ENCODE measurements at places on chromosomes 12 and 14. TPM values are rescaled to one million over a fixed set of nuclear protein-coding genes. Genes with fewer than 3 reads are reported as not detected.

Gene KRT83
- total RNA-seq = not detected

Gene ASPG
- not detected for total RNA-seq

Gene PTHLH
- 3.4 TPM for total RNA-seq

GRCh38 chr12:85946375-85946774, 72.3 kb downstream of the NTS start:
- no peak for DNase-seq

DNA sequence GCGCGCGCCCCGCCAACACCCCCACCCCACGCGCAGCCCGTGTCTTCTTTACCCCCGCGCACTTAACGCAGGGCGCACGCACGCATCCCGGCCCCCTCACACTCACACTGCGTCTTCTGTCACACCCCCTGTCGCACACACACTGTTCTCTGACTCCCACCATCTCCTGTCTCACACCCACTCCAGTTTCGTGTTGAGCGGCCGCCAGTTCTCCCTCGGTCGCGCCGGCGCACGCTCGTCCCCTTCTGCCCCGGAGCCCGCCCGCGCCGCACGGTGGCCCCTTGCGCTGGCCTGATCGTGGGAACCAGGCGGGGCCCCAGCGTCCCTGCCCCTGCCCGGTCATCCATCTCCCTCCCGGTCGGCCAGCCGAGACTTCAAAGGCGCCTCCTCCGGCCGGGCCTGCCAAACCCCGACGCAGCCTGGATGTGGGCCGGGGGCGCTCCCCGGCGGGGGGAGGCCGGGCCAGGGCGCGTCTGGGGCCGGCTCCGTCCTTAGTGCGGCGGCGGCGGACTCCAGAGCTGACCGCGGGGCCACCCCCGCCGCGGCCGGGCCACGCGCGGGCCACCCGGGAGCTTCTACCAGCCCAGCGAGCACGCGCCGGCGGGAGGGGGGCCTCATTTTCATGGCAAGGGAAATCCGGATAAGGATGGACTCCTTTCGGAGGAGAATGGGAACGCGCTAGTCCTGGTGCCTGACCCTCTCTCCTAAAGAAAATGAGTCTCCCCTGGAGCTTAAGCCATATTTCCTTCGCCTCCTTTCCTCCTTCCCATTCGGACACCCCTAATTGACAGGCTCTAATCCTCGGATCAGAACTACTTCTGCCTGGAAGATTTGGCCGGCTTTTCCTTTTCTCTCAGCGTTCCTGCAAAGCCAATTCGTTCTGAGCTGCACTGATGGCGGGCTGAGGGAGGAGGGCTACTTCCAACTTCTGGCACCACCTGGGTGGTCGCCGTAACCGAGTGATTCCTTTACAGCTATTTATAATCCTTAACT, 82.0 kb upstream of the HMGA2 start:
- DNase-seq = no peak

DNA sequence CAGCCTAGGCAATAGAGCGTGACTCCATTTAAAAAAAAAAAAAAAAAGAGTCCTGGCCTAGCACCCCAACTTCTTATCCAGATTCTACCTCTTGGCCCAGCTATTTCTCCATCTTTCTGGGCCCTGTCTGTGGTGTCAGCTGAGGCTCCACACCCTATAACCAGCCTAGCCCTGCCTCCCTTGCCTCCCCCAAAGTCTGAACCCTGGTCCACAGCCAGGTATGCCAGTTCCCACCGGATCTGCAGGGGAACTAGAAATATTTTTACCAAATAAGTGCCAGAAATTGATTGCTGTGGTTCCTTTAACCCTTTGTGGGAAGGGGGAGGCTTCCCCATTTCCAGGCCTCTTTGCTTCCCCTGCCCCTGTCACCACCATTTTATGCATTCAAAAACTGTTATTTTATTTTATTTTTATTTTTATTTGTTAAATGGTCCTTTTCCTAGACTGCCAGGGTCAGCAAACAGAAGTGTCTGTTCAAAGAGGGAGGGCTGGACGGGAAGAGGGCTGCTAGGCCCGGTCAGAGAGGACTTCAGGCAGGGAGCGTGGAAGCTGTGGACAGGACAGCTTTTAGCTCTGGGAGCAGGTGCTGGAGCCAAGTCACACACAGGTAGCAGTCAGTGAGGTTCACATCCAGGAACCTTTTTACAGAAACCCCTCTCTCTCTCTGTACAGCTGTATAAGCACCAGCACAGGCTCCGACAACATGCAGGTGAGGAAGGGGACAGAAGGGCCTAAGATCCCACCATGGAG, 23.2 kb downstream of the TTC9 start:
- DNase-seq = no peak

DNA sequence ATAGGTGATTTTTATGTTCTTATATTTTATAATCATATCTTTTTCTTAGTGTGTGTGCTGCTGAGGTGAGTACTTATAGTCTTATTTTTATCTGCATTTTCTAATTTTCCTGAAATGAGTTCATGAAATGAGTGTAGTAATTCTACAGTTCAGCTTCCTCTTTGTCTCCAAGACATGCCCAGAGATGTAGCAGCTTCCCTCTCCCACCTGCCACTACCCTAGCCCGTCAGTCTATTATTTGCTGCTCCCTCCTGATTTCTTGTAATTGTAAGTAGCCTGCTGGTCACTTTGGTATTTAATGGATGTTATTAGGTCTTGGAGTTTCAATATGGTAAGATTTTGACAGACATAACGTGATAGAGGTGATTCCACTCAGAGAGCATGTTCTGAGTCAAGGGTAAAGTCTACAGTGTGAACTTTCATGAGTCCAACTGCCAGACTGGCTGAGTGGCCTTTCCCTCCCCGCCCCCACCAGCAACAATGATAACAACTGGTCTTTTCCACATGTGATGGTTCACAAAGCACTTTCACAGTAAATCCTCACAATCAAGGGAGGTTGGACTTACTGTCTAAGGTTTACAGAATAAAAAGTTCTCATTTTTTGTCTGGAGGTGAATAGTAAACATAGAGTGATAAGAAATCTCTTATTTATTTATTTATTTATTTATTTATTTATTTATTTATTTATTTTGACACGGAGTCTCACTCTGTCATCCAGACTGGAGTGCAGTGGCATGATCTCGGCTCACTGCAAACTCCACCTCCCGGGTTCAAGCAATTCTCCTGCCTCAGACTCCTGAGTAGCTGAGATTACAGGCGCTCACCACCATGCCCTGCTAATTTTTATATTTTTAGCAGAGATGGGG, 4.2 kb upstream of the RIPK3 start:
- DNase-seq = no peak

- no peak for DNase-seq
Observed at GRCh38 chr14:88870777-88871176, 46.3 kb downstream of the TTC8 start.

- DNase-seq = no peak
Observed at GRCh38 chr14:92994942-92995341, 72.0 kb downstream of the CHGA start.

DNA sequence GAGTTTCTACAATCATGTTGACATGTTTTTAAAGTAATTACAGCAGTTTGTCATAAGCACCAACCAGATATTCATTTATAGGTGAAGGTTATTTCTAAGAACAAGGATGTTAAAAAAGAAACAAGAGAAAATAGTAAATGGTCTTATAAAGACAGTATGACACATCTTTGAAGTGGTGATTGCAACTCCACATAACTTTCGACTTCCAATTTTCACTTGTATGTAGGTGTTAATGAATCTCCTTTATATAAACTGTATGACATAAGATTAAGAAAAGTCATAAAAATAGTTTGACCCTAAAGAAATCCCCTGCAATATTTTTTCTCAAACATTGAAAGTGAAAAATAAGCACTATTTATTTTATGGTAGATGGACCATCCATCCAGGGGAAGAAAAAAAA, 144.8 kb upstream of the PTPRQ start:
- no peak for DNase-seq

- DNase-seq = no peak
Observed at GRCh38 chr12:1544996-1545700, 49.2 kb downstream of the FBXL14 start.

- no peak for DNase-seq
Observed at GRCh38 chr12:51911307-51911706, 4.0 kb downstream of the ACVRL1 start.

DNA sequence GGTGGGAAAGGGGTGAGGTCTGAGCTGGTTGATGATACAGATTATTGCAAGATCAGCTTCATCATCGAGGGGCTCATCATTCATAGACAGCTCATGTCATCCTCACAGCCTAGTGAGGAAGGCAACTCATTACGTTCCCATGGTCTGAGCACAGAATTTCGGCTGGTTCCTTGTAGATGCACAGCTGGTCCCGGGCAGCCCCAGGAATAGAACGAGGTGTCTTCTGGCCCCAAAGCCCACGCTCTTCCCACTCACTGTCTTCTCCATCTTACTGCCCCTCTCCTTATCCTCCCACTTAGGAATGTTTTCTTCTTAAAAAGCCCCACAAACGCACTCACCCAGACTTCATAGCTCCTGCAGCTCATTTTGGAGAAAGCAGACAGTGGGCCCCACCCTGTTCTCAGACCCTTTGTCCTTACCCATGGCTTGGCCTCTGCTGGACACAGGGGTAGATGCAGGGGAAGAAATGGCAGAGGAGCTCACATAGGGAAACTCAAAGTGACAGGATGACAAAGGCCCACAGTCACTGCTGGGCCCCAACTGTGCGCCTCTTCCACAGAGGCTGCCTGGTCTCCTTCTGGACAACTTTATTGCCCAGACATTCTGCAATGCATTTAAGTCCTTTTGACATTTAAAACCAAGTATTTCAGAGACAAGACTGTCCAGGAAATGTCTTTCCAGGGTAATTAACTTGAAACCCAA, 162.2 kb downstream of the ADGRD1 start:
- no peak for DNase-seq

- DNase-seq = no peak
Observed at GRCh38 chr12:18492372-18493025, 231.2 kb downstream of the PIK3C2G start.

DNA sequence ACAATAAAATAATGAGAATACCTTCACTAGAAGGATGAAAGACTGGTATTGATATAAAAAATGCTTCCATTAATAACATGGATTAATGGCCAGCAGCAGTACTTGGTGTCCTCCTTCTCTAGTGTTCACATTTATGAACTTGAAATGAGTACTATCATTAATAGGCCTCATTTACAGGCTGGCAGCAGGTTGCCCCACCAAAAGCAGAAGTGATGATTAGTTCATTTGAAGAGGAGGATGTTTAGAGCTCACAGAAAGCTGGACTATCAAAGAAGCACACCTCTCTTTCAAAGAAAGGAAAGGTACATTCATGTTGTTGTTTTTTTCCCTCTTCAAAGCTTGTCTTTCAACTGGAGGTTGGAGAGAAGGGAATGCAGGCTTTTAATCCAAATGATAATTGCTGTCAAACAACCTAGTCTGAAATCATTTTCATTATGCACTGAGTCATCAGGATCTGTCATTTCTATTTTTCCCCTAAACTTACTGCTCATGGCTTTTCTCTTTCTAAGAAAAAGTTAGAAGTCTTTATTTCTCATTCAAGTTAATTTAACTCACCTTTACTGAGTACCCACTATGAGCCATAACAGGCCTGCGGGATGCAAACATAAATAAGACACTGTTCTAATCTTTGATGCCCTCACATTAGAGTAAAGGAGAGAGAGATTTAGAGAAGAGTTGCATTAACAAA, 157.9 kb upstream of the GRIP1 start:
- no peak for DNase-seq

GRCh38 chr14:103132381-103133209, 9.3 kb downstream of the TNFAIP2 start:
- DNase-seq = no peak

DNA sequence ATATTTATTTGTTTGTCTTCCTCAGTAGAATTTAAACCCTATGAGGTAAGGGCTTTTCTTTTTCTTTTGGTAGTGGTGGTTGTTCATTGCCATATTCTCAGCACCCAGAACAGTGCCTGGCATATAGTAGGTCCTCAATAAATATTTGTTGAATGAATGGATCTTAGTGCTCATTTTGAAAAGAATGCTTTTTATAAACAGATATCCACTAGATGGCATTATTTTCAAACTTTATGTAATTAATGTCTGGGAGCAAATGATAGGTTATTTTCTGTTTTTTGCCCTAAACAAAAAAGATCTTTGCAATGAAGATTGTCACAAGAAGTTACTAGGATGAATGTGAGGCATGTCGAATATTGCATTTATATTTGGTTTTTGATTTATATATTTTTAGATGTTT, 64.1 kb downstream of the RAD51B start:
- no peak for DNase-seq

- DNase-seq = no peak
Observed at GRCh38 chr12:76272287-76272686, 75.9 kb downstream of the BBS10 start.

DNA sequence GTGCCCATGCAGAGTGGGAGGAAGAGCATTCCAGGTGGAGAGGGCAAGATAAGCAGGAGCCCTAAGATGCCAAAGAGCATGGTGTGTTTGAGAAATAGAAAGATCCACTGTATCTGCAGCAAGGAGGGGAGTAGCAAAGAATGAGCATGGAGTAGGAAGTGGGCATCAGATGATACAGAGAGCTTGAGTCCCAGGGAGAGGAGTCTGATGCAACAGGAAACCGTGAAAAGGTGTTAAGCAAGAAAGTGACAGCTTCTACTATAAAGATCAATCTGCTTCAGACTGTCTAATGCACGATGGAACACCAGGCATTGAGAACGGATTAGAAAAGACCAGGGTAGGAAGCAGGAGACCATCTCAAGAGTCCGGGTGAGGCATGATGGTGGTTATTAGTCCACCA, 12.3 kb upstream of the GPRC5D start:
- DNase-seq = no peak

DNA sequence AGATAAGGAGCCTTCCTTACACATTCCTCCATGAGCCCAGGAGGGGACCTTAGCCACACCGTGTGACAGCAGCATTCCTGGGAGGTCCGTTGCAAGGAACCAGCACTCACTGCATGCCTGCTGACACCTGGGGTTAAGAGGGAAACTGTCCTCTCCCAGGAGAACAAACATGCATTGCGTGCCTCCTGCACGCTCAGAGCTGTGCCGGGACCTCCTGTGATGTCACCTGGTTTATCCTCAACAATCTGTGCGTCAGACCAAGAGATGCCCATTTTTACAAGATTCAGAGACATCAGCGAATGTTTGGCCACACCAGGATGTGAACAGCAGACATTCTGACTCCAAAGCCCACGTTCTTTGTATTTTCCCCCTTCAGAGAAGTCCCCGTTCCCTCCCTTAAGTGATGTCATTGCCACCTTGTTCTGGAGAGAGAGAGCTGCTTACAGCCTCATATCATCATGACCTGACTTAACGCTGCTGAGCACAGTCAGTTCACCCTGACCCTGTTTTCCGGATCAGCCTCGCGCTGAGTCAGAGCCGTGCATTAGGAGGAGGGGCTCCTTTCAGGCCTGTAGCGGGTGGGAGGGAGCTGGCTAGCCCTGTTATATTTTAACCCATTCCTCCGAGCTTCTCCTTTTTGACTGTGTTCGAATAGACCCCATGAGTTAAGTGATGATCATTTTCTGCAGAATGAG, 36.2 kb downstream of the TMEM120B start:
- peak; percentile 84 for DNase-seq

GRCh38 chr12:19775241-19775640, 335.9 kb downstream of the AEBP2 start:
- DNase-seq = no peak

GRCh38 chr12:72448089-72448488, 175.9 kb downstream of the TRHDE start:
- DNase-seq = no peak
